ENCODE measurements at places on chromosomes 7 and 10.

- peak; percentile 11 for DNase-seq
Observed at GRCh38 chr7:157250605-157251228, 86.1 kb upstream of the DNAJB6 start.

DNA sequence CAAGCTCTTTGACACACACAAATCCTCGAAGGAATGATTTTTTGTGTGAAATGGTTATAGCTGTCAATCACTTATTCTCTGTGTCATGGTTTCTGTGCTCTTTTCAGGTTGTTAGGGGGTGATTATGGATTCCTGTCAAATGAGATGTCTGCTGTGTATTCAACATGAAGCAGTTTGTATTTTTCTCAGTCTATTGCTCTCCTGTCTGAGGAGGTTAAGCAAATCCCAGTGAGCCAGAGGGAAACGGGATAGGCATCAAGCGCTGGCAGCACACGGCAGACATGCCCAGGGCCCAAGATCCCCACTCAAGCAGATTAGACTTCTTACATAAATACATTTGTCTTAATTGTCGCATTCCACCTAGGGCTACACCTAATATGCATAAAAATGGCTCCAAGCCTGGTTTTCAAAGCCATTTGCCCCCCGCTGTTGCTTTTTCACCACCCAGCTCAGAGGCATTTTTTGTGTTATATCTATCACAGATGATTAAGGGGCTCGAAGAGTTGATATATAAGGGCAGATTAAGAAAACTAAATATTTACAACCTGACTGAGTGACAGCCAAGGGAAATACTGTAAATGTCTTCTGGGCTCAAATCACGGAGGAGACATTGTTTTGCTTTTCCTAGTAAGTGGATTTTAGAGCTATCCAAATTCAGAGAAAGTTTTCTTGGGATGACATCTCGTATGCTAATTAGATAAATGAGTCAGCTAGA, 192.7 kb upstream of the LRGUK start:
- no peak for DNase-seq

- DNase-seq: no peak
Observed at GRCh38 chr10:114388275-114388674, 16.0 kb downstream of the AFAP1L2 start.

DNA sequence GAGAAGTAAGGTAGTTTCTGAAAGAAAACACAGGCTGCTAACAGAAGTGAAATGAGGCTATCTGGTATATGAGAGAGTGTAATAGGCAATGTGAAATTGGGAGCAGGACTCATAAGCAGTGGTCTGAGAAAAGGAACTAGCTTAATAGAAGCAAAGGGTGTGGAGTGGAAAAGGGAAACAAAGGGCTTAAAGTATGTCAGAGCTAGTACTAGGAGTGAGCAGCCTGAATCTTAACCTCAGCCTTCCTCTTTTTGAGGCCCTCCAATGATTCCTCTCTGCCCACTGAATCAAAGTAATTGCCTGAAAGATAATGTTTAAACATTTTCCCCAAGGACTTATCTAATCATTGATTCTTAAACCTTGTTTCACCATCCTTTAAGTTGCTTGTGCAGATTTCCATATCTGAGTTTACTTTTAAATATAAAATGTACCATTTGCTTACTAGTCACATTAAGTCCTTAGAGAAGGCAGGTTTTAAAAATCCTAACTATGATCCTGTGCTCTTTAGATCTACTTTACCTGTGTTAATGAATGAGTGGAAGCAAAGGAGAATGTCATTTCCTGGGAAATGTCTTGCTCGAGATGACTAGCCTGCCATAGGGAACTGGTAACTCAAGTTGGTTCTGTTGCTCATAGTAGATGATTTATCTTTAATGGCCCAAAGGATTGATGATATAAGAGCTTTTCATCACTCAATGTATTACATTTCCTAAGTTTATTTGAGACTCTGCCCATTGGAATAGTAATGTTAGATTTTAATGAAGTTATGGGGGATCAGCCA, 155.0 kb downstream of the SKAP2 start:
- no peak for DNase-seq

DNA sequence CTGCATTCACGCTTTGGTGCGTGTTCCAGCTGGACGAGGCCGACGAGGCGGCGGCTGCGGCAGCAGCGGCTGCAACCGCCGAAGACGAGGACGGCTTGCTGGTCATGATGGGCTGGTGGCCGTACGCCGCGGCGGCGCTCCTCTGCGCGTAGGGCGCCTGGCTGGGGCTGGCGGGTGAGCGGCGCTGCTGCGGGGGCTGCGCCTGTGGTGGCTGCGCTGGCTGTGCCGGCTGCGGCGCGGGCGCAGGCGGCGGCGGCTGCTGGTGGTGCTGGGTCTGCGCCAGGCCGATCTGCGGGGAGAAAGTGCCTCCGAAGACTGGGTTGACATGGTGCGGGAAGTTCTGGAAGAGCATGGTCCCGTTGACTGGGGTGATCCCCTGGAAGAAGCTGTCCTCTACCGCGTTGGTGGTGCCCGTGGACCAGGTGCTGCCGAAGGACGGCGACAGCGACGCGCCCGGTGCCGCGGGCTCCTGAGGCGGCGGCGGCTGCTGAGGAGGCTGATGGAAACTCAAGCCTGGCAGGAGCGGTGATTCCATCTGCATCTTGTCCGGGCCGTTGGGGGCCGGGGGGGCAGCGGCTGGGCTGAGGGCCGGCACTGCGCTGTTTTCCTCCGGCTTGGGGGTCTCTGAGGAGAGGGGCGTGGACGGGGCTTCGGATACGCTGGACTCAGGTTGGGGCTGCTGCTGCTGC, 51.1 kb downstream of the CPEB3 start:
- peak; percentile 38 for DNase-seq

- no peak for DNase-seq
Observed at GRCh38 chr7:15330943-15331342, 230.9 kb downstream of the AGMO start.

GRCh38 chr10:513393-513792, 176.1 kb downstream of the DIP2C start:
- DNase-seq: no peak

- DNase-seq: no peak
Observed at GRCh38 chr10:13882119-13882711, 295.4 kb downstream of the PRPF18 start.

DNA sequence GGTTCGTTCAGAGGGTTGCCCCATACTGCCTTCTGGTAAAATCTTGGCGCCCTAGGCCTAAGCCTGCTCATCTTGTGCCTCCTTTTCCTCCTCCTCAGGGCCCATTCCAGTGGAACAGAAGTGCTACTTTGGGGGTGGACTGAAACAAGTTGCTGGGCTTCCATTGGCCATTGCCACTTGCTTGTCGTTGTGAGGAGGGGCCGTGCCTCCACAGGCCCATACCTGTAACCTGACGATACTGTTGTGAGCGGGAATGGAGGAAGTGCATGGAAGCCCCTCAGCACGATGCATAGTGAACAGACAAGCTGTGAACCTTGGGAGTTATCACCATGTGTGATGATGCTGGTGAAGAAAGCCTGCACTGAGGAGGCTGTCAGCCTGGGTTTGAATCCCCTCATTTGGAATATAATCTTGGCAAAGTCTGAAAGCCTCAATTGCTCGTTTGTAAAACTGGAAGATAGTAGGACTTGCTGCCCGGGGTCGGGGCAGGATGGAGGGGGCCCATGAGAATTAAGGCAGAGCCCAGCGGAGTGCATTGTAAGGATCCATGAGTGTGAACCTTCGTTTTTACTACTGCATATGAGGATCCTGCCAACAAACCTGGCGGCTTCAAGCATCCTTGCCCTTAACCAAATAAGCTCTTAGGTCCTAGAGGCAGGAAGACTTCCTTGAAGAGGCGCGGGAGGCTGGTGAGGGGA, 671 bp upstream of the PAPSS2 start:
- no peak for DNase-seq

- DNase-seq: no peak
Observed at GRCh38 chr7:85516675-85517074, 329.8 kb upstream of the SEMA3D start.

DNA sequence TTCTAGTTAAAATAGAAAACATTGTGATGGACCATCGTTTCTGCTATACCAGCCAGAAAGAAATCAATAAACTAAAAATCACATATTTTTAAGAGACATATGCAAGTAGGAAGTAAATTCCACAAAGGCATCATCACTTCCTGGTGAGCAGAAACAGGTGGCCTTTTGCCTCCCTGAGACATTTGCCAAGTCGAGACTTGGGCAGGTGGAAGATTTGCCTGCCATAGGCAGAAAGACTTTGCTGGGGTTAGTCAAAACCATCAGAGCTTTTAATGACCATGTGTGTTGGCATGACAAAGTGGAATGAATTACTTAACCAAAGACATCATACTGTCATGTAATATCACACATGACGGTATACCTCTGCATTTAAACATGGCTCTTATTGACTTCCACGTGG, 66.0 kb upstream of the FGL2 start:
- no peak for DNase-seq

DNA sequence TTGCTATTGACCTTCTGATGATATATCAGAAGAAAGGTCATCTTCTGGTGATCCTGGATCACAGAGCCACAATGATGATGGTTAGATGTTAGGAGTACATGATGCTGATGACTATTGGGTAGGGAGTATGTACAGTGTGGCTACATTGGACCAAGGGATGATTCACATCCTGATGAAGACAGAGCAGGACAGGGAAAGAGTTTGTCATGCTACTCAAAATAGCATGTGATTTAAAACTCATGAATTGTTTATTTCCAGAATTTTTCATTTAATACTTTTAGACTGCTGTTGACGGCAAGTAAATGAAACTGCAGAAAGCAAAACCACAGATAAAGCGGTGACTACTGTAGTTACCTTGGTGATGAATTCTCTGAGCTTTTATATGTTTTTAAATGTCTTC, 397.3 kb downstream of the PPP1R3A start:
- no peak for DNase-seq

GRCh38 chr10:92213049-92213448, 77.8 kb downstream of the CPEB3 start:
- no peak for DNase-seq

GRCh38 chr7:138665669-138666140, 35.5 kb downstream of the SVOPL start:
- DNase-seq: no peak

DNA sequence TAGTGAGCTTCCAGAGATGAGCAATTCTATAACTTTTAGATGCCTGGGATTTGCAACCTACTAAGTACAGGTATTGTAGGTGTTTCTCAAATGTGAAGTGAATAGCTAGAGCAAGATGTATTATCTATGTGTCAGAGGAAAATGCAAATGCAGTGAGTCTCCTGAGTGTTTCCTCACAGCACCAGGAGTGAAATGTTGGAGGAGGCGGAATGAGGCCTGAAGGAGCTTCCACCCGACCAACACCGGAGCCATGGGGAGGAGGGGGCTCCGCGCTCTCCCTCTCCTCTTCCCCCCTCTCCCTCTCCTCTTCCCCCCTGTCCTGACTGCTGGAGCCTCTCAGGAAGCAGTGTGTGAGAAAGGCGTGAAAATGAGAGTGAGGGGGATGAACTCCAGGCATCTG, 79.9 kb upstream of the RNF32 start:
- DNase-seq: no peak

DNA sequence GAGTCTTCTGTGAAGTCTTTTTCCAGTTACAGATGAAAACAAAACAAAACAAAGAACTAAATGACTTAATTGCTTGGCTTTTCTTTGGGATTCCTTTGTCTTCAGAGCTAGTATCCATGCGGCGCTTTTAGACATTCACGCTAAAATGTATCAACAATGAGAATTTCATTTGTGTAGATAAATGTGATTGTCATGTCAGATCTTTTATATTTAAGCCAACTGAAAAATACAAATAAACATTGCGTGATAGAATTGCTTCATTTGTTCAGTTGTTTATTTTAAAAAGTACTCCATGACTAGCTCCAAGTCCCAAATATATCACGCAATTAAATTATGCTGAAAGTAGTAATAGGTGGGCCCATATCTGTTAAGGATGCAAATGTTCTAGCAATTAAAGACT, 7.9 kb upstream of the ADRB1 start:
- no peak for DNase-seq

GRCh38 chr7:17584822-17585221, 286.4 kb downstream of the AHR start:
- DNase-seq: no peak

DNA sequence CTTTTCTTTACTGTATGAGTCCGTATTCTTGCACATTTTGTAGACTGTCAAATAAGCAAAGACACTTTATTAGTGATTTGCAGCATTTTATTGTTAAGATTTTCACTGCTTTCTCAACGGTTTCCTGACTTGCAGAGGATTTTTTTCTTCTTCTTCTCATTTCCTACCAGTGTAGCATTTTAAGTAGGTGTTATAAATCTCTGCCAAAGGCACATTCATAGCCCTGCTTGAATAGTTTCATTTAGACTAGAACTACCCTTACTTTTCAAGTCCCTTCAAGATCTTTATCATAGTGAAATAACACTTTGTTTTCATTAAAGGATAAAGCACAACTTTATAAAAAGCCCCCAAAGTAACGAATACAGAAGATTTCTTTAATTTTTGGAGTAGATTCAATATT, 271.4 kb downstream of the TSPAN12 start:
- DNase-seq: no peak

- DNase-seq: no peak
Observed at GRCh38 chr7:80929619-80930018, 10.8 kb upstream of the SEMA3C start.

DNA sequence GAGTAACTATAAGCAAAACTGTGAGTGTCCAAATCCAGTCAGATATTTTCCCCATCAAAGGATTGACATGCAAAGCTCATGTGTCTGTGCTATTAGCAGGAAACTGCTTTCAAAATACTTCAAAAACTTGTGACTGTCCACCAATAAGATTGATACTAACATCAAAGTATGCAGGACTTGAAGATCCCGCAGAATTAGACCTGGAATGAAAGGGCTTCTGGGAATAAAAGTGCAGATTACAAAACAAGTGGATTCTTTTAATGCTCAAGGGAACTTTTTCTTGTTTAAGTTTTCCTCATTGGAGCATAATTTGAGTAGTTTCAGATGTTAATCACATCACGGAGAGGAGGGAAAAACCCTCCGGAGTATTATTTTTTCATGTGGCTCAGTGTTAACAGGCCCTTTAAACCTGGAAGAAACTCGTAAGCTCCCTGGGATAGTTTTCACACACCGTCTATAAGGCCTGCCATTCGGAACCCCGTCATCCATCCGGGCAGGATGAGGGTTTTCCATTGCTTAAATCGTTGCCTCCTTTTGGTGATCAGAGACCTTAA, 33.9 kb upstream of the MKX start:
- DNase-seq: no peak

DNA sequence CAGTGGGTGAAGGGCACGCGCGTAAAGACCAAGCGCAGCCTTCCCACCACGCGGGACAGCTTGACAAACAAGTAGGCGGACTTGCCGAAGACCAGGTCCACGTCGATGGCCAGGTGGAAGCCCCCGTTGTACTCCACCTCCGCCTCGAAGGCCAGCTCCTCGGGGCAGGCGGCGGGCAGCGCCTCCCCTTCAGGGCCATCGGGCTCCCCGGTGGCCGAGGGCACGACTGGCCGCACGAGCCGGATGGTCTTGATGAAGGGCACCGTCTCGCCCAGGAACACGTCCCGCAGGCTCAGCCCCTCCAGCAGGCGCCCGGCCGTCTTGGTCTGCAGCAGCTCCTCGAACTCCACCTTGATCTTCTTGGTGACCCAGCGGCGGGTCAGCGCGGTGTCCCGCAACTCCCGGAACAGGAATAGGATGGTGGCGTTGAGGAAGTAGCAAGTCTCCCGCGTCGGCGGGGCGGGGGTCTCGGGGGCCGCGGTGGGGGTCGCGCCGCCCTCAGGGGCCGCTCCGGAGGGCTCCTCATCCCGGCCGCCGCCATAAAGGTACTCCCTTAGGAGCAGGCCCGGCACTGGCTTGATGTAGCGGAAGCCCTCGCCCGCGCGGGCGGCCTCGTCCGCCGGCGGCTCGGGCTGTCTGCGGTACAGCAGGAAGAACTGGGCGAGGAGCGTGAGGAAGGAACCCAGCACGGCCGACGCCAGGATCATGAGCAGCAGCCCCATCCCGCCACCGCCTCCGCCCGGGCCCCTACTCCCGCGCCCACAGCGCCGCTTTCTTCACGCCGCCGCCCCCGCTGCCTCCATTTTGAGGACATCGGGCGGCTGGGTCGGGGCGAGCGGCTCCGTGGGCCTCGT, 507 bp downstream of the PDZD8 start:
- no peak for DNase-seq

All from stimulated activated CD4-positive, alpha-beta T cell treated with anti-CD3 and anti-CD28 coated beads, TNF-alpha, amount 100 ng/mL, for 1 hour (primary cell).